Motor neuron (in vitro differentiated cells): ENCODE measurements at places on chromosomes 4 and X. TPM values are rescaled to one million over a fixed set of nuclear protein-coding genes. Genes with fewer than 3 reads are reported as not detected.

RAPGEF2 gene
- 73.3 and 76.1 TPM in 2 replicates for total RNA-seq

GRCh38 chr4:1172971-1173757, 781 bp upstream of the SPON2 start:
- peak; percentile 27 for ATAC-seq

DNA sequence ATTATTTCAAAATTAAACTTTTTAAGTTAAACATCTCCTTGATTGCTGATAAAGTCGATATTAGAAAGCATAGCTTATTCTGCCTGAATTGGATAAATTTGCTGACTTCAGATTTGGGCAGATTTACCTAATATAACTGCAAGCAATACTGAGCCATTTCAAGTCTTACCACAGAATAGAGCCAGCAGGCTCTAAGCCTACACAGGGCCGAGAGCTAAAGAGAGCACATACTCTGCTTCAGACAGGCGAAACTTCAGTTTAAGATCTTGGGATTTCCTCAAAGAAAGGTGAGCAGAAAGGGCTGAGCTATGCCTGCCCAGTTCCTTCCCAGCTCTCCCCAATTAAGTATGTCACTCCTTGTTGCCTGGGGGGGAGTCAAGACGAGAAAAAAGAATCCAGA, 240.6 kb upstream of the NOCT start:
- ATAC-seq, result no peak

XPNPEP2 gene
- 0.16 TPM in 1 of 2 replicates, not detected in the other for total RNA-seq

- no peak for ATAC-seq
Measured at GRCh38 chr4:124863040-124863545, 150.6 kb upstream of the ANKRD50 start.

GRCh38 chr4:139042981-139043460, 27.4 kb downstream of the NOCT start:
- no peak for ATAC-seq

MAP7D3 gene
- 14.7 and 16.7 TPM in 2 replicates for total RNA-seq

TENT5D gene
- 0.06 TPM in 1 of 2 replicates, not detected in the other for total RNA-seq

DNA sequence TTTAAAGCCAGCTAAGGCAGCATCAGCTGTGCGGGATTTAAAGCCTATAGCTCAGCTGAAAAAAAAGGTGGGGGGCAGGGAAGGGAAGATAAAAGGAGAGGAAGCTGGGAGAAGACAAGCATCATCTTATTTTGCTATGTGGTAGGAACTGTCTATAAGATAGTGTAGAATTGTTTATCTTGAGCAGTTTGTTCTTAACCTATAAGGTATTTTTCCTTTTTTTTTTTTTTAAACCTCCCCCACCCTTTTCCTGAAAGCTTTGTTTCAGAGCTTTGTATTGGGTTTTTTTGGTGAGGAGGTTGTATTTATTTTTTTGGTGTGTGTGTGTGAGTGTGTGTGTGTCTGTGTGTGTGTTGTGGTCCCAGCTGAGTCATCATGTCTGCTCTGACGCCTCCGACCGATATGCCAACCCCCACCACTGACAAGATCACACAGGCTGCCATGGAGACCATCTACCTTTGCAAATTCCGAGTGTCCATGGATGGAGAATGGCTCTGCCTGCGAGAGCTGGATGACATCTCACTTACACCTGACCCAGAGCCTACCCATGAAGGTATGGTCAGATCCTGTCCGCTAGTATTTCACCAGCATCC, 531 bp downstream of the RUFY3 start:
- peak; percentile 65 for ATAC-seq

DNA sequence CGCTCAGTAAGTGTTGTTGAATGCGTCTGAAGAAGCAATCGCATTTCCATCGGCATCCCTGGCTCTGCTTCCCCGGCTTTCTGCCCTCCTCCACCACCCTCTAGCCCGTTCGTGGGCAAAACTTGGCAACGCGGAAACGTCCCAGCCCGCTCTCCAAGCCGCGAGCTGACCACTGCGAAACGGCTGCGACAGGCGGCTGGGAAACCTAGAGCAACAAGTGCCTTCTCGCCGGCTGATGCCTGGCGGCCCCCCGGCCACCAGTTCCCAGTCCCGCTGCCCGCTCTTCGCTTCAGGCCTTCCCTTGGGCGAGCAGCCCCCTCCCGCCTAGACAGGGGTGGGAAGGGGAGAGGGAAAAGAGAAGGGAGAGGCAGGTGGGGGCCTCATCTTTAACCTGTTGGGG, 837 bp downstream of the CITED1 start:
- peak; percentile 6 for ATAC-seq
